ENCODE measurements at places on chromosomes 2 and 18.

DNA sequence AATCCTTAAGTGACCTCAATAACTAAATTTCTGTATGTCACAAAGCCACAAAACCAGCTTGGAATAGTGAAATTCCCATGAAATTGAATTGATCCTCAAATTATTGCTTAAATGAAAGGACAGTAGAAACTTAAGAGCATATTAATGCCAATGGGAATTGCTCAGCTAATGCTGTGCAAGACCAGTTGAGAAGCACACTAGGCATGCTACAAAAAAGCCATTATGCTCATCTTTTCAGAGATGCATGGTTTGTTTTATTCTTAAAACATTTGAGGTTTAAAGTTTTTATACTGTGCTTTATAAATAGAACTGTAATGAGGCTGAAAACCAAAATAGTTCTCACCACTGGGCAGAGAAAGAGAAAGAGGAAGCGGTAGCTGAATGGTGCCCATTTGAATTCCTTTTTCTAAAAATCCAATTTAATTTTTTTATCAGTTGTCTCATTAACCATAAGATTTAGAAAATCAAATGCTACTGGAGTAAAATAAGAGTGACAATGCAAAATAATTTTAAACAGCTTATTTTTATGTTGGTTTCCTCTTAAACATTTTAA is 98.6 kb downstream of the LNPK start:
- DNase-seq: no peak

DNA sequence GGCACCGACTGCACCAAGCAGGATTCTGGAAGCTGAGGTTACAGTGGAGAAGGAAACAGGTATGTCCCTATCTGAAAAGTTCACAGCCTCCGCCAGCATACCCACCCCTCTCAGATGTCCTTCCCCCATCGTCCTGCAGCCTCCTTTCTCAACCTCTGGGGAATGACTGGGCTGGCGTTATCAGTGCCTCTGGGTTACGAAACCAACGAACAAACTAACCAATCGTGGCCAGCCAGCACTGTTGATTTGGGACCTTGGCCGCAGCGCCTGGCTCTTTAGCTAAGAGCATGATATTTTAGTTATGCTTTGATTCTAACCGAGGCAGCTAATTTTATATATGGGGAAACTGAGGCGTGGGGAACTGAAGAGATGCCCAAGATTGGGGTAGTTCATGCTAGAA is 233.0 kb downstream of the TFCP2L1 start:
- no peak for DNase-seq

DNA sequence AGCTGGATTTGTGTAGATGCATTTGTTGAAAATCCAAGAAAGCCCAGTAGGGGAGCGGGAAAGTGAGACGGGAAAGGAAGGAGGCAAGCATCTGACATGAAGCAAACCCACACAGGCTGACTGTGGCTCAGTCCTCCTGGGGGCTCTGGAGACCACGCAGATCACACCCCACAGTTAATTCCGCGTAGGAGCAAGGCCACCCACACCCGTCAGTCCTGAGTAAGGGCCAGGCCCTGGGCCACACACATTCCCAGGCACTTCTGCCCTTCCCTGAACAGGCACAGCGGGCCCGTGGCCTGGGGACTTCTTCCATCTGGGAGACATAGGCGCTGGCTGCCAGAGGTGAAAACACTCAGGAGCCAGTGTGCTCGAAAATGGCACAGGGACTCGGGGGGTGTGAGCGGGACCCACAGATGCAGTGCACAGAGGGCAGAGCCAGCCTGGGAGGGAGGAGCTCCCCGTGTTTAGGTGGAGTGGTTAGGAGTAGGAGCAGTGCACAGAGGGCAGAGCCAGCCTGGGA is 19.4 kb upstream of the PRLH start:
- no peak for DNase-seq

GRCh38 chr2:208983486-208983885 is 440.4 kb upstream of the MAP2 start:
- DNase-seq: no peak

Data from activated T-cell treated with anti-CD3 and anti-CD28 coated beads, Interleukin-2, amount 50 U/mL, for 1 hour (primary cell).